ENCODE measurements at places on chromosomes 16 and 17. TPM values are rescaled to one million over a fixed set of nuclear protein-coding genes. Genes with fewer than 3 reads are reported as not detected.
A peak's percentile ranks its signal among the peaks of the same experiment; 100 is the strongest.

DNA sequence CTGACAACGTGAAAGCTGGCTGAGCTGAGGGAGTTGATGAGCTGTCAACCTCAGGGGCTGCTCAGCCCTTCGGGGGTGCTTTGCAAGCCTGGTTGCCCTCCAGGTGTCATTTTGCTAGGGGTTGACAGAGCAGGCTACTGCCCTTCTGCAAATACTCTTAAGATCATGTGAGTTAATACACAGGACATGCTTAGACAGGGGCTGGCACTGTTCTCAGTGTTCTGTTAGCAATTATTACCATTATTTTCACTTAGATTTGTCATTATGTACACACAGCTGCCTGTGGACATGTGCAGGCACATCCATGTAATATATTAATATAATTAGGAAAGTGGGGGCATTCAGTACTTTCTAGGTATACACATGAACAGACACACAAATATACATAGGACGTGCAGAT lies 554.3 kb upstream of the HSBP1 start:
- DNase-seq = no peak

DNA sequence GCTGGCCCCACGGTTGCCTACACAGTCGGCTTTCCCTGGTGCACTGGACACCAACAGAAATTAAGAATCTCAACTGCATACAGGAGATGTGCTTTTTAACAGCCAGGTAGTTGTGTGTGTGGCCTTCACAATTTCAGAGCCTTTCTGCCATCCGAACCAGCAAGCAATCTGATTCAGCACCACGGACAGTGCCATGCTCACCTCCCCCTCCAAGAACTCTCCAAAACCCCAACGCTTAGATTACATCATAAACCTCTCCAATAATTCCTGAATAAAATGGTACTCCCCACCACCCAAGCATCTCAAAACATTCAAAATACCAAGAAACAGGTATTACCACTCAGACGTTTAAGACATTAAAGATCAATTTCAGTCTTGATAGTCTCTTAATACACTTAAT lies 31.8 kb downstream of the USP7 start:
- DNase-seq = peak; percentile 74

GRCh38 chr16:23843143-23843542 lies 7.4 kb downstream of the PRKCB start:
- DNase-seq = no peak

The CORO1A gene
- 5.9 TPM for total RNA-seq

GRCh38 chr16:1794908-1795666 lies 1.6 kb upstream of the IGFALS start:
- DNase-seq = peak; percentile 56

The TEX19 gene
- total RNA-seq = 1.9 TPM

GRCh38 chr16:55663225-55663624 lies 7.4 kb downstream of the SLC6A2 start:
- no peak for DNase-seq

GRCh38 chr16:85686912-85687591 lies 1.7 kb downstream of the GINS2 start:
- peak; percentile 66 for DNase-seq

- DNase-seq = no peak
Observed at GRCh38 chr17:63382136-63382535, 64.0 kb downstream of the CYB561 start.

The TNFRSF13B gene
- 0.21 TPM for total RNA-seq

- no peak for DNase-seq
Observed at GRCh38 chr17:74878658-74879057, 5.9 kb upstream of the FDXR start.

The SULT1A1 gene
- total RNA-seq = 28.7 TPM

DNA sequence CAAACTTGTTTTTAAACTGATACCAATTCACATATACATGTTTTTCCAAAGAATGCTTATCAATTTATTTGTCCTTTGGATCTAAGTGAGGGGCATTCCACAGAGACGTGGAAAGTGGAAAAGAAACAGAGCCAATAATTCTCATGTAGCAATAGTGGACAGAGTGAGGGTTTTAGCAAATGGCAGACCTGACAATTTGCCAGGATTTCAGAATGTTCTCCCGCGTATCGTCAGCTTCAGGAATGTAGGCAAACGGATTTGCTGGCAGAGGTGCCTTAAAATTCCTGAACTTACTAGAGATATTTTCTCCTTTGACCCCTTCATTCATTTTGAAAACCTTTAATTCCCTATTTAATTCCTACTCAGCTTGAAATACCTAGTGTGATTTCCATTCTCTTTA lies 193.4 kb upstream of the CPHXL start:
- no peak for DNase-seq

DNA sequence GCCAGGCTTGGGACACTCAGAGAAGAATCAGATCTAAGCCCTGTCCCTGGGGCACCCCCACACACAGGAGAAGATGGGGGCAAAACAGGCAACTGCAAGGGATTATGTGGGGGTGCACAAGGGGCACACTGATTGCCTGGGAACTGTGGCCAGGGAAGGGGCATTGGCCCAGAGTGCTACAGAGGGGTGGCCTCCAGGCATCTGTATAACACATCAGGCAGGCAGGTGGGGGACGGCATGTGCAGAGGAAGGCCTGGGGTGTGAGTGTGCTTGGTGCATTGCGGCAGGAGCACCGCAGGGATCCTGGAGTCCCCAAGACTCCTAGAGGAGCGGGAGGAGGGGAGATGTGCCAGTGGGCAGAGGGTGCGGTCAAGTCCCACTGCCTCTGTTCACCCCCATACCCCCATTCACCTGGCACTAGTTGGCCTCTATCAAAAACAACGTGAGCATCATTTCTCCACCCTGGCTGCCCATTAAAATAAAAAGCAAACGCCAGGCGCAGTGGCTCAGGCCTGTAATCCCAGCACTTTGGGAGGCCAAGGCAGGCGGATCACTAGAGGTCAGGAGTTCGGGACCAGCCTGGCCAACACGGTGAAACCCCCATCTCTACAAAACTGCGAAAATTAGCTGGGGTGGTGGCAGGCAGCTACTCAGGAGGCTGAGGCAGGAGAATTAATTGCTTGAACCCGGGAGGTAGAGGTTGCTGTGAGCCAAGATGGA lies 41.5 kb downstream of the C16orf82 start:
- DNase-seq = peak; percentile 16

GRCh38 chr16:23014592-23014991 lies 134.7 kb downstream of the USP31 start:
- DNase-seq = no peak

The TLCD2 gene
- total RNA-seq = 0.04 TPM

- peak; percentile 91 for DNase-seq
Observed at GRCh38 chr16:57536306-57537193, at the start of gene CCDC102A. TSS of gene CCDC102A (minus strand) at chr16:57536571. CDS start at chr16:57529177, 7,394 bp downstream.

- no peak for DNase-seq
Observed at GRCh38 chr16:86157616-86158247, 258.8 kb downstream of the IRF8 start.

- DNase-seq = peak; percentile 86
Observed at GRCh38 chr16:78770353-78771091, 671.1 kb downstream of the WWOX start.

The CACNG4 gene
- 1.1 TPM for total RNA-seq

The KRT17 gene
- total RNA-seq = not detected

DNA sequence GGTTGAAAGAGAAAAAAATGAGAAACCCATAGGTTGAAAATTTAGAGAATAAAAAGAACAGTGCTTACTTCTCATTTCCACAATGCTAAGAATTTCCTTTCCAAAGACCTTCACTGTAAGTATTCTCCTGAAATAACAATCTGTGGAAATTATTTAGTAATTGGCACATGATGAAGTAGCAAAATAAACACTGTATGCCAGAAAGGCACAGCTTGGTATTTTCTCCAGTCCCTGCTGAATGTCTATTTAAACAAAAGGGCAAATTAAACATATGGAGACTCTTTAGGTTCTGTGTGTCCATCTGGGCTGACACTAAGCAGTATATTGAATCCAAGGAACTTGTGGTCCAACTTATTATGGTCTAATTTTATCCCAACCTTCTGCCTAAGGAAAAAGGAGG lies 46.1 kb downstream of the CHCT1 start:
- no peak for DNase-seq

GRCh38 chr17:75350706-75351105 lies 54.8 kb downstream of the GRB2 start:
- peak; percentile 21 for DNase-seq

- peak; percentile 66 for DNase-seq
Observed at GRCh38 chr17:3918372-3919122, 2.3 kb upstream of the P2RX1 start.

DNA sequence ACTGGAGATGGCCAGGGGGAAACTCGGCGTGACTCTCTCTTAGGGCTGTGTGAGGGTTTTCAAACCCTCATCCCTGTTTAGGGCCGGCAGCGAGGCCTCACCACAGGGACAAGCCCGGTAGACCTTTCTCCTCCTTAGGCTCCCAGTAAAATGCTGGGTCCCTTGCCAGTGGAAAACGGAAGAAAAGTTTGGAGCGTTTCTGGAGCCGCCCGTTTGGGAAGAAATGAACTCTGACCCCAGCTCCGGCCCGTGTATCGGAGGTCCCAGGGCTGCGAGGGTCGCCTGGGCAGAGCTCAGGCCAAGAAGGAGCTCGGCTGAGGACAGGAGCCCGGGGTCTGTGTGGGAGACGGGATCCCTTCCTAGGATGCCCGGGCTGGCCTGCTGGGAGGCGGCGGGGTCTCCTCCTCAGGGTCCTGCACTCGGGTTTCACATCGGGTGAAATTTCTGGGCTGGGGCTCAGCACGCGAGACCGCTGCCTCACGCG lies 23.2 kb downstream of the ZNF213 start:
- DNase-seq = peak; percentile 85

DNA sequence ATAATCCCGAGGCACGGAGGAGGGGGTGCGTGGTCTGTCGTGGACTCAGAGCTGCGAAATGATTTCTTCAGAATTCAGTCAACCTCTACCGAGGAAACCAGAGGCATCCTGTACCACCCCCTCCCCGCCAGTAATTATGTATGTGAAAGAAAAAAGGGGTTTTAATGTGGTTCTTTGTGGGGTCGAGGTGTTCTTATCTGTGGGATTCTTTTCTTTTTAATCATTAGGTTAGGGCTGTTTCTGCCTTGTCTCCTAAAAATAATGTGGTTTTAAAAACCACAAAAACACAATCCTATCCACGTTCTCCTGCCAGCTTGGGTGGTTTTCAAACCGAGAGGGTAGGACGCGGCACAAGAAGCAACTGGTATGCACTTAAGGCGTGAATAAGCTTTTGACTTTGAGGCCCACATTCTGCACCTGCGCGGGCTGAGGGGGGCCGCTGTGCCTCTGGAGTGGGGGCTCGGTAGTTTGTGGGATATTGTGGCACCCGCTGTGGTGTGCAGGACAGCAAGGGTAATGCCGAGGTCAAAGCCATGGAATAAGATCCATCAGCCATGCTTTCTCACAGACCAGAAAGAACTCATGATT lies 1.0 kb downstream of the SLC47A1 start:
- no peak for DNase-seq

The PRSS33 gene
- not detected for total RNA-seq

- no peak for DNase-seq
Observed at GRCh38 chr17:27512511-27513346, 56.5 kb downstream of the KSR1 start.

GRCh38 chr16:68915589-68915988 lies 72.3 kb downstream of the TANGO6 start:
- no peak for DNase-seq

GRCh38 chr16:84062734-84063640 lies 20.4 kb upstream of the SLC38A8 start:
- peak; percentile 96 for DNase-seq

DNA sequence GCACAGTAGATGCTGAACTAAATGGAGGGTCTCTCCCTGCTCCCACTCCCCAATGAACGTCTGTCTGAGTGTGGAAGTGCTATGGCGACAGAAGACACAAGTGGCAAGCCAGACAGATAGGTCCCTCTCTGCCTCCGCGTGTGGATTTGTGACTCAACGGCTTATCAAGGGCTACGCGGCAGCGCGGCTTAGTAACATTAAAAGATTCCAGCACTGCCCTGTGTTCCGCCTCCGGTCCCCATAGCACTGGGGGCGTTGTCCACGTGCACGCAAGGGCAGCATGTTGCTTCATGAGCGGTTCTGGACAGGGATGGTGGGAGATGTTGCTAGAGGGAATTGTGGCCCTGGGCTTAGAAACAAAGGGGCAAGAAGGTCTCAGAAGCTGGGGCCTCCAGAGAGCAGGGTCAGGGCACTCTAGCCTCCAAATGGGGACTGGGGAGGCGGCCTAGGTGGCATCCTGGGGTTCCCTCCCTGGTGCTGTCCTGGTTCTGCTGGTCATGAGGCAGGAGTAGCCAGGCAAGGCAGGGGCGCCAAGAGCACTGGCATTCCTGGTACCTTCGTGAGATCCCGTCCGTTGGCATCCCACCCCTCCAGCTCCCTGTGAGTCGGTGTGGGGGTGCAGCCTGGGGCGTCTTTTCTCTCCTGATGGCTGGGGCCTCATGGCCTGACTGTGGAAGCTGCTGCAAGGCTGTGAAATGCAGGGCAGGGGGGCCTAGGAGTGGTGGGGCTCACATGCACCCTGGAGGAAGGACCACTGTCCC lies 9.1 kb downstream of the CRHR1 start:
- no peak for DNase-seq

The SBK1 gene
- total RNA-seq = 23.6 TPM

The SLFN12L gene
- total RNA-seq = not detected

GRCh38 chr17:50238601-50239280 lies 35.5 kb upstream of the TMEM92 start:
- DNase-seq = no peak

The SPATA32 gene
- 0.24 TPM for total RNA-seq

The KRT20 gene
- not detected for total RNA-seq

The CPHXL2 gene
- total RNA-seq = not detected

DNA sequence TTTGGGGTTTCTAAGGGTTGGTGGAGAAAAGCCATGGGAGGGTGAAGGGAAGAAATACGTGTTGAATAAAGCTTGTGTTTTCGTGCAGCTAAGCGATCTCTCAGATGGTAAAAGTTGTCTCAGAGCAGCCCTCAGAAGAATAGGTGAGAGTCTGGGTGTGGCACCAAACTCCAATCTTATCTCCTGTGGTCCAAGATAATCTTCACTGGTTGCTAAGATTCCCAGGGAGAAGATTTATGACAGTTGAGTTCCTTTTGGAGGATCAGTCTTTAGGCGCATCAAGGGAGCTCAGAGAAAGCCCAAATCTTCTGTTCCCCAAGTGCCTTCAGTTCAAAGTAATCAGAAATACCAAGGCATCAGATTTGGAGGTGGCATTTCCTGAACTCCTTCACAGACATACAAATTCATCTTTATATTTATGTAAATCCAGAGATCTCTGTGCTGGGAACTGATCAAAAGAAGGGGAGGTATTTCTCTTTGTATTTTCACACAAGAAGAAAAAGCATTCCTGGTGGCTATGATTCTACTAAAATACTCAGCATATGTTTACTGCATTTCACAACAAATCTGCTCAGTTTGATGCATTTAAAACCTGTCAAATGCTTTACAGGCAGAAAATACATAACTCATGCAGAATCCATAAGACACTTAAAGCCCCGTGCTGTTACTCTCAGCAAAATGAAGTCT lies 102.9 kb downstream of the ABCC12 start:
- no peak for DNase-seq

- DNase-seq = no peak
Observed at GRCh38 chr17:77459018-77459755, 318.4 kb downstream of the SEC14L1 start.

- no peak for DNase-seq
Observed at GRCh38 chr17:573036-573435, 141.6 kb downstream of the VPS53 start.

GRCh38 chr16:11091021-11091785 lies 146.8 kb downstream of the CLEC16A start:
- DNase-seq = no peak
